Activated CD8-positive, alpha-beta memory T cell treated with anti-CD3 and anti-CD28 coated beads, Interleukin-2, amount 50 U/mL, for 48 hours (primary cell): ENCODE measurements at places on chromosomes 1 and 21.
A peak's percentile ranks its signal among the peaks of the same experiment; 100 is the strongest.

DNA sequence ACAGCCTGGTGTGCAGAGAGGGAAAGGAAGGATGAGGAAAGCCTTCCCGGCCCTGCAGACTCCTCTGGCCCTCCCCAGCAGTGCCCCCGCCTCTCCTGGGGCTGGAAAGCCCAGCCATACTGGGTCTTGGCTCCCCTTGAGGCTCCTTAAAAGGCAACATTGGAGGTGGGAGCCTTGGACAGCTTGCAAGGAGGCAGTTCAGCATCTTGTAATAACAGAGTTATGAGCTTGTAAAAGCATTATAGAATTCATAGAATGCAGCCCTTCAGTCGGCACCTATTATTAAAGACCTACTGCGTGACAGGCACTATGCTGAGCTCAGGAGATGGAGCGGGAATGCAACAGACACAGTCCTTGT is 4.2 kb downstream of the TINAGL1 start:
- DNase-seq: no peak

- DNase-seq: peak; percentile 79
Observed at GRCh38 chr1:1212780-1213344, 1.1 kb downstream of the TNFRSF4 start.

DNA sequence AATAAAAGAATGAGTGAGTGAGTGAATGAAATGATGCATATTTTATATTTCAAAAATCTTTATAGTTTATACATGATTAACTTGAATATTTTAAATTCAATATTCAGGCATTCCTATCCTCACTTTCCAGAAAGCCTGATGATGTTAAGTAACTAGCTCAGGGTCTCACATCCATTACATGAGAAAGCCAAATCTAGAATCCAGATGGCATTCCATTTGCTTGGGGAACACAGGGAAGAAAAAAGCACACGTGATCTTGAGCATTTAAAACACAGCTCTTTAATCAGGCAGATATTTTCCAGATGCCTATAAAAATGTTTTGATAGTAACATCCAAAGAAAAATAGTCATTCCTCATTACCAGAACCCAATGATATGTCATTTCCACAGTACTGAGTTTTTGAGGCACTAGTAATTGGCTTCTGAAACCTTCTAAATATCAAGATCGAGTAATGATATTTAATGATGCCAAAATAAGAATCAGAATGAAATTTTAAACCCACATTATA is 291.9 kb downstream of the DSCAM start:
- no peak for DNase-seq

GRCh38 chr21:39902986-39903385 is 35.7 kb downstream of the PCP4 start:
- no peak for DNase-seq

DNA sequence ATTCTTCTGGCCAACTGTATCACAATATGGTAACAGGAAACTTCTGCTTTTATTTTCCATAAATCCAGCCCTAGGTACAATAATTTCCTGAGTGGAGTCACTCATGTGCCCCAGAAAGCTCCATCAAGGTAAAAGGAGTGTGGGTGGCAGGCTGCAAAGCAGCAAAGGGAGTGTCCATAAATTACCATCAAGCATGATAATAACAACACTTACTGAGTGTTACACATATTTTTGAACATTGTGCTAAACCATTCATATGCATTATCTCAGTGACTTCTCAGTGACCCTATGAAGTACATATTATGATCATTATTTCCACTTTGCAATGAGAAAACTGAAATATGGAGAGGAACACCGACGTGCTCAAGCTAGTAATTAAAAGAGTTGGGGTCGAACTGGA is 149.2 kb upstream of the PLXNA2 start:
- DNase-seq: no peak

DNA sequence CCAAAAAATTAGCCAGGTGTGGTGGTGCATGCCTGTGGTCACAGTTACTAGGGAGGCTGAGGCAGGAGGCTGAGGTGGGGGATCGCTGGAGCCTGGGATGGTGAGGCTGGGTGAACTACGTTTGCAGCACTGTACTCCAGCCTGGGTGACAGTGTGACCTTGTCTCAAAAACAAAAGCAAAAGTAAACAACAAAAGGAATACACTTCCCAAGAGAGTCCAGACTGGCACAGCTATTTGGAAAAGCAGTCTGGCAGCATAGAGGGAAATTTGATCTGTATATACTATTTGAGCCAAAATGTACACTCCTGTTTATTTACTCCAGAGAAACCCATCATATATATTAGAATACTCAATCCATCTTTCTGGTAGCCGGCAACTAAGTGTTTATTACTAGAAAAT is 107.0 kb upstream of the HMCN1 start:
- no peak for DNase-seq
